ENCODE measurements at places on chromosomes 2 and 18.

GRCh38 chr2:145258903-145259579, 739.1 kb upstream of the ZEB2 start:
- peak; percentile 86 for DNase-seq

GRCh38 chr18:73199151-73199550, 331.4 kb upstream of the NETO1 start:
- DNase-seq: no peak

DNA sequence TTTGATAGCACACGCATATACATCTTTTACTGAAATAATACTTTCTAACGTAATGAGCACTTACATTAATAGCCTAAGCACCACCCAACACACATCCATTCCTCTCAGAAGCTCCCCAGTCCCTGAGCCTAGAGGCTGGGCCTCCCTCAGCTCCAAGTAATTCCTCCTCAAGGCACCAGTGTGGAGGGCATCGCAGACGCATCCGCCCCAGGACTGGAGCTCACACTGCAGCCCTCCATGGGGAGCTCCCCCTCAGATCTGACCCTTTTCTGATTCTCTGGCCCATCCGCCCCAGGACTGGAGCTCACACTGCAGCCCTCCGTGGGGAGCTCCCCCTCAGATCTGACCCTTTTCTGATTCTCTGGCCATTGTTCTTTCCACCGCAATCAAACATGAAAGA, 60.4 kb upstream of the SNTG2 start:
- DNase-seq: no peak

GRCh38 chr2:235449568-235449967, 44.3 kb upstream of the AGAP1 start:
- DNase-seq: no peak

DNA sequence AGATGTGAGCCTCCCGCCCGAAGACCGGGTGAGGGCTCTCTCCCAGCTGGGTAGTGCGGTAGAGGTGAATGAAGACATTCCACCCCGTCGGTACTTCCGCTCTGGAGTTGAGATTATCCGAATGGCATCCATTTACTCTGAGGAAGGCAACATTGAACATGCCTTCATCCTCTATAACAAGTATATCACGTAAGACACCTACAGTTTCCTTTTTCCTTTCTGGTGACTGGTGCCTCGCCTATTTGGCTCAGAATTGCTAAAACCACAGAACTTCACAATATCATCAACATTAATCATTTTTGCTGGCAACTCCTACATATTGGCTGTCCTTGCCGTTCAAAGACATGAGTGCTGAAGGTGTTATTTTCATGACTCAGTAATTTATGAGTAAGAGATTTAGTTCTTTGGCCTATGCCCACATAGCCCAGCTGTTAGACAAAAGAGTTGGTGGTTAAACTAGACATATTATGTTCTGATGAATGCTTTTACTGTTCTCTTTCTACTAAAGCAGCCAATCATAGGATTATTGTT, 2.2 kb downstream of the STAMBP start:
- peak; percentile 89 for DNase-seq

DNA sequence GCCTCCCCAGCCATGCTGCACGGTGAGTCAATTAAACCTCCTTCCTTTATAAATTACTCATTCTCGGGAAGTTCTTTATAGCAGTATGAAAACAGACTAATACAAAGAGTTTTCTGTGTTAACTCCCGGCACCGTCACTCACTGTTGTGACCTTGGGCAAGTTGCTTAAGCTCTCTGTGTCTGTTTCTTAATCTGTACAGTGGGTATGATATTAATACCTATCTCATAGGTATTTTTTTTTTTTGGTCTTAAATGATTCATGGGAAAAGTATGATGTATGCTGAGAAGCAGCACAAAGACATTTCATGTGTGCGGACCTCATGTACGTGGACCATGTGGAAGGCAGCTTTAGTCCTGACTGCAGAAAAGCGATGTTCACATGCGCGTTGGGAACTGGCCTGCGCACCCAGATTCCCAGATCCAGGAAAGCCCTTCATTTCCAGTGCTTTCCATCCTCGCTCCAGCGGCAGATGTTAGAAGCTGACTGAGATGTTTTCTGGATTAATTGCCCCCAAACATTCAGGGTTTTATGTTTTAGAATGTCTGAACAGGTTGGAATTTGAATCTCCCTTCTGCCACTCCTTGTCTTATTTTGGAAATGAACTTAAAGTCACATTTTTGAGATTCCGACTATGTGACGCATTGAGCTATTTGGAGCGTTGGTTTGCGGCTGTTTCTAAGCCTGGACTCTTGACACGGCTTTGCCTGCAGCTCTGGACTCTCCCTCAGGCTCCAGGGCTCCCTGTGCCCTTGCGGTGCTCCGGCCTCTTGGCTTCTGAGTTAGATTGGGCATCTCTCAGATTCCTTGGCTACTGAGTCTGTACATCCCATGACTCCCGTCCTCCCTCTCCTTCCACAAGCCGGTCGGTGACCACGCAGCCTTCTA, 61.4 kb downstream of the SLC4A3 start:
- DNase-seq: no peak

DNA sequence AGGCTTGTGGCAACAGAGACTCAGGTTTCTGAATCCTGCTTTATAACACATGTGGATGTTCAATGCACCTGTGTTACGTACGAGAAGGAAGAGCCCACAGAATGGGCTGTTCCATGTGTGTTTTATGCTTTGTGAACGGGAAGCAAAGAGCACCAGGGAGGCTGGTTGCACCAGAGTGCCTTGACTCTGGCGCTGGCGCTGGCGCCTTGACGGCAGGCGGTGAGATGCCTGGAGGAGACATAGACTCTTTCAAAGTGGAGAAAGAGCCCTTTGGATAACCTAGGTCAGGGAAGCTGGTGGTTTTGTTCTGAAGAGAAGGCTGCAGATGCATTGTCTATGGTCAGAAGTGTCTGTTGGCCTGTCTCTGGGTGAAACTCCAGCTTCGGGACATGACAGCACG, 80.2 kb upstream of the APCDD1 start:
- DNase-seq: no peak

GRCh38 chr2:233600386-233600785, 17.0 kb upstream of the UGT1A8 start:
- DNase-seq: no peak

- no peak for DNase-seq
Measured at GRCh38 chr2:235047171-235048160, 95.6 kb downstream of the SH3BP4 start.

DNA sequence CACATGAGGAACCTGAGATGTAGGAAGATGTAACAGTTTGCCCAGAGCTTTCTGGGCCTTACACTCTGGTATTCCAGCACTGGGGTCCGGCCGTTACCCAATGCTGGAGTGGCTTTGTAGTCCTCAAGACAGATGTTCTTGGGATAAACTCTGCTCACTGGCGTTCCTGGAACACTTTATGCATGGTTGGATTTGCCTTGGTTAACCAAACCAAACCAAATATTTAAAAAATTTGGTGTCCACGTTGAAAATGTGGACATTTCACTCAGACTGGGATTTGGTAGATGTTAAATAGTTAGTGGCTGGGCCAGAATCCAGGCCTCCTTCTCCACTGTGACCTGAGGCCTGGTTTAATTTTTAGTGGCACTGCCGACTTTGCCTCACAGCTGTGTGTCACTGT, 81.5 kb downstream of the ACOXL start:
- no peak for DNase-seq

GRCh38 chr18:11669948-11670275, 19.2 kb upstream of the GNAL start:
- DNase-seq: no peak

- no peak for DNase-seq
Measured at GRCh38 chr2:133194362-133194655, 374.0 kb downstream of the NCKAP5 start.

DNA sequence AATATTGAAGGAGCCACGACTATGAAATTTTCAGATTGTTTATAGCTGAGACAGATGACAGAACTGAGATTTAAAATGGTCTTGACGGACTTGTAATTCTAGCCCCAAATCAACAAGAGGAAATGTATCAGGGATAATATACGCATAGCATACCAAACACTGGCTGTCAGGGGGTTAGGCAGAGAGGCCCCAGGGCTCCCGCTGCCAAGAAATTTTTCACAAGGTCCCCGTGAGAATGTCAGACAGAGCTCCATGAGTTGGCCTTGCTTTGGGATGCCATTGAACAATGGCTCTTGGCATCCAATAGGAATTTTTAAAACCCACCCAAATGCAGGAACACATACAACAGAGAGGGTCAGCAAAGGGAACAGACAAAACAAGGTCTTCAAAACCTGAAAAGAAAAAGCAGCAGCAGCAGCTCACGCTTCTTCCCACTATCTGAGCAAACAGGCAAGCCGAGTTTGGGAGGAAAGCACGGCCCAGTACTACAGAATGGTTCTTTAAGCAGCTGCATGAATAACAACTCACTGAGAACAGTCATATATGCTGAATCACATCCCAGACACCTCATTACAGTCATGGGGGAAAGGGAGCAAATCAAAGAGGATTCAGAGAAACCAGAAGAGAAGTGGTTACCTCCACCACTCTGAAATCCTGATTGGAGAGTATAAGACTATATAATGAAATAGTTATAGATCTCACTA, 445.6 kb downstream of the RND3 start:
- DNase-seq: no peak

GRCh38 chr2:132419941-132420340, 3.3 kb downstream of the GPR39 start:
- DNase-seq: no peak

DNA sequence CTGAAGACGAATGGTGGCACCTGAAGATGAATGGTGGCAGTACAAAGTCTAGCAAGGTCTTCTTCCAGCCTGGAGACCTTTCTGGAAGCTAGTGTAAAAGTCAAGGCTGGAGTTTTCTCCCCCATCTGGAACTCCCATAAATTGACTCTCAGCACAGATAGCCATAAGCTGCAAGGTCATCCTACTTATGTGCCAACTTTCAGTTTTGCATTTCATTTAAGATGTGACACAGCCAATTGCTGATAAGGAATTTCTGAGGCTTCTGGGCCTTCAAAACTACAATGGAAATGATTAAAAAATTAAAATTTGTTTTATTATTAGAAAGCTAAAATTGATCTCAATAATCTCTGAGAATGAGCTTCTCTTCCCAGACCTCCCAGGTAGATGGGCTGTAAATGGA, 10.2 kb downstream of the XDH start:
- DNase-seq: no peak

DNA sequence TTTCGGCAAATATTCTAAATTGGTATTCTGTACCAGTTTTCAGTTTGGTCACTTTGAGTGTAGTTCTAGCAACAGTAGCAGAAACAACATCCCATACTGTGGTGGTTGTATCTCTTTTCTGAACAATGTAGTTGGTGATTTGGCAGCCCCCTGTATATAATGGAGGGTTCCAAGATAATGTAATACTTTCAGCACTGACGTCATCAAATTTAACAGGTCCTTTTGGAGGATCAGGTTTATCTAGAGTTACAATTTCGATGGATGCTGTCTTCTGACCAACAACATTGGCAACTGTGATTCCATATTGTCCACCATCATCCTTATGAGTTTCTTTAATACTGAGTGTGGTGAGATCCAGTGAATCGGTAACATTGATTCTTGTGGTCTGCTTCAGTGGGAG, 88.0 kb downstream of the PLEKHA3 start:
- DNase-seq: no peak

DNA sequence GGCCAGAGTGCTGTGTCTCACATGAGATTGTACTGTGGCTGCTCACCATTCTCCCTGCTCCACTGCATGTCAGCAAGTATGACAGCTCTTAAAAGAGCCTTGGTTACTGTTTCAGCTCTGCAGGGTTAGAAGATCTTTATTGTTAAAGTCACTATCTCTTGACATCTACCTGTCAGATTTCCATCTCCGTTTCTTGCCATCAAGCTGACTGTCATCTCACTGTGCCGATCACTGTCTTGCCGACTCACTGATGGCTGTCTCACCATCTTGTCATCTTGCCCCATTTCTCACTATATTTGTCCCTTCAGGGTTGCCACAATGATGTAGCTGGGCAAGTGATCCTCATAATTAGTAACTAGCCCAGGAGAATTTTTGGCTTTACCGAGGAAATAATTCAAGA, 800.9 kb upstream of the CDH7 start:
- no peak for DNase-seq

Measured in inflammatory macrophage treated with lipopolysaccharide for 1 hour (primary cell).